CD4-positive, alpha-beta T cell treated with Interleukin-4 for 1 hour (primary cell): ENCODE measurements at places on chromosomes 2 and 18.

GRCh38 chr2:195612611-195613495 is 44.2 kb upstream of the SLC39A10 start:
- no peak for DNase-seq

- no peak for DNase-seq
Observed at GRCh38 chr18:44654573-44654972, 26.1 kb upstream of the SETBP1 start.

GRCh38 chr2:15385184-15385583 is 175.9 kb downstream of the NBAS start:
- no peak for DNase-seq

DNA sequence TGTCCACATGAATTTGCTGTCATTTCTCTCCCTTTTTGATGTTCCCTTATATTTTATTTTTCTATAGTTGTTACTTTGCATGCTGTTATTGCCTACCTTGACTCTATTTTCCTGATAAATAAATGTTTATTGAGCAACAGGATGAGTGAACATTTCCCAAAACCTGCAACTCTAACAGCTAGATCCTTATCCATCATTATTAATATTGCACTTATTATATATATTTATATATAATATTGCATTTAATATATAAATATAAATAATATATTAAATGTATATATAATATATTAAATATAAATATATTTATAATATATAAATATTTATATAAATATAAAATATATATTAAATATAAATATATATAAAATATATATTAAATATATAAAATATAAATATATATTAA is 436.1 kb upstream of the MMADHC start:
- DNase-seq, result no peak

GRCh38 chr18:69978732-69979715 is 31.4 kb upstream of the CD226 start:
- DNase-seq, result no peak

DNA sequence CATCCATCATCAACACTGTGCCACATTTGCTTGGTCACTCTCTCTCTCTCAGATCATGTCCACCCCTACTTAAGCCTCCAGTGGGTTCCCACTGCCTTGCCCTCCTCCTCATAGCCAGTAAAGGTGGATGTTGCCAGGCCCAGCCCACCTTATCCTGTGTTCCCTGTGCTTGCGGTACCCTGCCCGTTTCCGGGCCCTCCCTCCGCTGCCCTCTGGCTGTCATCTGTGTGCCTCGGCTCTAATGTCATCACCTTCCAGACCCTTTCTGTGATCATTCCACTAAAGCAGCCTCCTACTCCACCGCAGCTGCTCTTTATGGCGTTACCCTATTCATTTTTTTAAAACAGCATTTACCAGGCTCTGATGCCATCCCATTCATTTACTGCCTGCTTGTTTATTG is 305.7 kb upstream of the SKOR2 start:
- DNase-seq, result no peak

- DNase-seq, result no peak
Observed at GRCh38 chr2:217903859-217904613, 98.8 kb downstream of the TNS1 start.

GRCh38 chr18:26657631-26658581 is 109.6 kb upstream of the KCTD1 start:
- no peak for DNase-seq

- no peak for DNase-seq
Observed at GRCh38 chr2:209868271-209868994, 96.8 kb downstream of the UNC80 start.

DNA sequence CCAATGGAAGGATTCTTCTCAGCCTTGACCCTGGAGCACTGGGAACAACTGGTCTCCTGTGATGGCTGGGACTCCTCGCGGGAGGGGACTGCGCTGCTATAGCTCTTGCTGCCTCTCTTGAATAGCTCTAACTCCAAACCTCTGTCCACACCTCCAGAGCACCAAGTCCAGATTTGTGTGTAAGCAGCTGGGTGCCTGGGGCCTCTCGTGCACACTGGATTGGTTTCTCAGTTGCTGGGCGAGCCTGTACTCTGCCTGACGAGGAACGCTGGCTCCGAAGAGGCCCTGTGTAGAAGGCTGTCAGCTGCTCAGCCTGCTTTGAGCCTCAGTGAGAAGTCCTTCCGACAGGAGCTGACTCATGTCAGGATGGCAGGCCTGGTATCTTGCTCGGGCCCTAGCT is 28.8 kb downstream of the LIPG start:
- DNase-seq, result no peak

DNA sequence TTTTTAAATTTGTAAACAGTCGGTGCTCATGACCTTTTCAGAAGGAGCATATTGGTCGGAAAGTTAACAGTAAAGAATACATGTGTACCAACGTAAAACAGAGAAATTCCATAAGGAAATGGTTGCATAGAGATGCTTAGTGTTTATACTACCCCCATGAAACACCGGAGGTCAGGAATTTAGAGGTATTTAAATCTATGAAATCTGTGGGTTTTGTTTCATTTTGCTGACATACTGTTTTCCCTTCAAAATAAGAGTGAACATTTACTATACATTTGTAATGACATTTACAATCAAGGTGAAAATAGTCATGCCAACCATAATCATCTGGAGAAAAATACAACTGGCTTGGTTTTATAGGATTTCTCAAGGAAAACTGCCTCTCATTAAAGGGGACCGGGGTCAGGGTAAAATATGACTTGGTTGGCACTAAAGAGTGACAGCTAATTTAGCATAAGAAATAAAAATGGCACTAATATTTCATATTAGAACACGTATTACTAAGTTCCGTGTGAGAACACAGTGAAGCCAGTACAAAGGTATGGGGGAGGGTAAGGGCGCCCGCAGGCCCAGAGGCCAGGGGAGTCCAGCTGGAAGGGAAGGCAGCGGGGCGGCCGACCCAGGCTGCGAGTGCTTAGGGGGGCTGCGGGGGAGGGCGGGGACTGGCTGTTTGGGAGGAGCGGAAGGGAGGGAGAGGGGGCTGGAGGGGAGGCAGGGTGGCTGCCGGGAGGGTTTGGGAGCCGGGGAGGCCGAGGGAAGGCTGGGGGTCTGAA is 1.1 kb upstream of the RNU4ATAC start:
- DNase-seq, result no peak

- no peak for DNase-seq
Observed at GRCh38 chr2:152344579-152345195, 9.7 kb downstream of the FMNL2 start.

- no peak for DNase-seq
Observed at GRCh38 chr2:49318531-49318930, 164.2 kb upstream of the FSHR start.

DNA sequence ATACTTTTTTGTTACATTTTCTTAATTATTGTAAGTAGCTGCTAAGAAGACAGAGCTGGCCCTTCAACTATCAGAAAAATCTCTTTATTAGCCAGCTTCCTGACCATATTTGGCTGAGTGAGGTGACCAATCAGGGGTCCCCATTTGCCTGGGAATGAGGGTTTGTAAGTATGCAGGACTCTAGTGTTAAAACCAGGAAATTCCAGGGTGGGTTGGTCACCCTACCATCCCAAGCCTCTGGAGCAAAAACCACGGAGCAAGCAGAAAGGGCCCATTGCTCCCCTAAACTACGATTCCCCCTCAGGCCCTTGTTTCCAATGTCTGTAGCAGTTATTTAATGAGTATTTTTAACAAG is 165.6 kb upstream of the NCKAP5 start:
- no peak for DNase-seq

DNA sequence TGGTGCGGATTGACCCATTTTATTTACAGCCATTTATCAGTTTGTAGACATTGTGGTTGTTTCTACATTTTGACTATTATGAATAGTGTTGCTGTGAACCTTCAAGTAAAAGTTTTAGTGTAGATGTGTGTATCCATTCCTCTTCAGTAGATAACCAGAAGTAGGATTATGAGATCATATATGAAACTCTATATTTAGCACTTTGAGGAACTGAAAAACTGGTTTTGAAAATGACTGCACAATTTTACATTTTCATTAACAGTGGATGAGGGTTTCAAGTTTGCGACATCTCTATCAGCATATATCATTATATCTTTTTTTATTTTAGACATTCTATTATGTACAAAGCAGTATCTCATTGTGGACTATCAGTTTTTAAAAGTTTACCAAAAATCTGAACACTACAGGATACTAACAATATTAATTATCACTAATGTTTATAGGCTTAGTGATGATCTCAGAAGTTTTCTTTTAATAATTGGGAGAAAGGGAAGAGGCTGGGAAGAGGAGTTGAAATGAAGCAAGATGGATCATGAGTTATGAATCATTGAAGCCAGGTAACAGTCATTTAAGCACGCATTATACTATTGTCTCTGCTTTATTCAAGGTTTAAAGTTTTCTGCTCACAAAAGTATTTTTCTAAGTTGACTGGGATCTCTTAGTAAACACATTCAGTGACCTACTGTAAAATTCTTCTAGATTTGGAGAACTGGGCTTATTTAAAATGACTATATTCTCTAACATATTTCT is 329.0 kb upstream of the LRATD1 start:
- DNase-seq, result no peak

DNA sequence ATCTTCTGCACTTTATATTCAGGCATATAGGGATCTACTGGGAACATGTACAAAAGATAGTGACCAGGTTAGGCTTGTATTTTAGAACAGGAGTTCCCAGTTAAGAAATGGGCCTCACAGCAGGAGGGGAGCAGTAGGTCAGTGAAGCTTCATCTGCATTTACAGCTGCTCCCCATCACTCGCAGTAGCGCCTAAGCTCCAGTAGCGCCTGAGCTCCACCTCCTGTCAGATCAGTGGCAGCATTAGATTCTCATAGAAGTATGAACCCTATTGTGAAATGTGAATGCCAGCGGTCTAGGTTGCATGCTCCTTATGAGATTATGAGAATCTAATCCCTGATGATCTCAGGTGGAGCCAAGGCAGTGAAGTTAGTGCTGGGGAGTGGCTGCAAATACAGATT is 224.4 kb upstream of the CYRIA start:
- no peak for DNase-seq

GRCh38 chr2:62526531-62527381 is 20.8 kb upstream of the TMEM17 start:
- DNase-seq, result no peak

- no peak for DNase-seq
Observed at GRCh38 chr2:8518979-8519668, 162.7 kb upstream of the ID2 start.

DNA sequence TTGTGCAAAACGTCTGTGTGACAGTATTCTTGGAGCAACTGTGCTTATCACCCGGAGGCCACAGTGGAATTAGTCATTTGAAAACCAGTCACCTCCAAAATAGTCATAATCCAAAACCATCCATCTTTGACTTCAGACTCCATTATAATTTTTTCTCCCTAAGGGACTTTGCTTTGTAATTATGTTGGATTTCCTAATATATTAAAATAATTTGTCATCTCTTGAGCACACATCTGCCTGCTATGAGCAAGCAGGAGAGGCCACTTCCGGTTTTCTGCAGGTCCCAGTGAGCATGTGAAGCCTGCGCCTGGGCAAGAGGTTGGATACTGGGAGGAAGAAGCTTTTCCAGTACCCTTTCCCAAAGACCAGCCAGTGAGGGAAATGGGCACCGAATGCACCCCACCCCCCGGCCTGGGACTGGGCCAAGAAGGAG is 57.7 kb downstream of the ODC1 start:
- no peak for DNase-seq

DNA sequence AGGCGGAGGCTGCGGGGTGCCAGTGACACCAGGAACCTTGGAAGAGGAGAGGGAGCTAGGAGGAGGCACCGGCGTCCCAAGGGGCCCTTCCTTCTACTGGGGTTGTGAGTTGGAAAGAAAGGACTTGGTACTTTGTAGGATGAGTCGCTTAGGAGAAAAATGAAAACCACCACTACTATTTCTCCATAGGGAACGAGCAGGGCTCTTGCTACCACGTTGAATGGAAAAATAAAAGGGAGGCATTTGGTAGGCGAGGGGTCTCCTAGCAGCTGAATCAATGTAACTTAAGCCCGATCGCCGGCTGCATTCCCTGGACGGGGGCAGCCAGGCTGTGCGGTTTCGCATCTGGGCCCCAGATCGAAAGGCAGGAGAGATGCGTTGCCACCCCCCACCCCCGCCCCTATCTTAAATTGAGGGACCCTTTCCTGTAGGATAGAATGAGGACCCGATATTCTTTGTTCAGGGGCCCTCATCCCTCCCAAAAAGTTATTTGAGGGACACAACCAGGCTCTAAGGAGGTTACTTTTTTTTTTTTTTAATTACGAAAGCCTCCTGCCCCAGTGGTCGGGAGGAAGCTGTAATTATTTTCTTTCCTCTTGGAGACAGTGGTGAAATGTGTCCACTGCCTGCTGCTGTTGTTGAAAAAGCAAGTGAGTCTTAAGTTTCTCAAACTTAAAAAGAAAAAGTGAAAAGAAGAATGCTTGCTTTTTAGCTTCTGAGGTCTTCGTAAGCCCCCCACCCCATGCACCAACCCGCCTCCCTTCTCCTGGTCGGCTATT is 1.3 kb downstream of the IGFBP2 start:
- DNase-seq, result no peak

DNA sequence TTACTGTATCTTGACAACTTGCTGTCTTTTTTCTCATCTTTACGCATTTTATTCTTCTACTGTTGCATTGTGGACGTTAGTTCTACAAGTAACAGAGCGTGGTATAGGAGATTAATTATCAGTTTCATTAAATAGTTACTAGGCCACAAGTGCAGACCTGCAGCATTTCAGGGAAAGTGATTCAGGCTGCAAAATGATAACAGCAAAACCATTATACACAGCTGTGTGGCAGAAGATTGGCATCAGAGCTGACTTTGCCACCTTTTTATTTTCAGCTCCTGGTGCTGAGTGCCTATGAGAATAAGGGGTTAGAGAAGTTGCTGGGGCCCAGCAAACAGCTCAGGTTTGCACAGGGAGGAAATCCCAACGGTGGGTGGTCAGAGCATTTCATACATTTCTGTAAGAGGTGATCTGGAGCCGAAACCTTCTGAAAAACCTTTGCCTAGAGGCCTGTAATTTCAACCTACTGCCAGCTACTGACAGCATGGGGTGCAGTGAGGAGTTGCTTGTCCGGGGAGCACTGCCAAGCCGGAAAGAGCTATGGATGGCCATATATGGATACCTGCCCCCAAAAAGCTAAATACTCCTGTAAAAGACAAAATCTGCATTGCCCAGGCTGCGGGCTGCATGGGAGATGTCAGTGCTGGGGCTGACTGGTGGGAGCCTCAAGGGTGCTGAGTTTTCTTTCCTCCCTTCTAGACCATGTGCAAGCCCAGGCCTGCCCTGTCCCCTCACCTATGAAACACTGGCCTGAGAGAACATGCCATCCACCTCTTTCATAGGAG is 2.7 kb upstream of the CCBE1 start:
- DNase-seq, result no peak

- no peak for DNase-seq
Observed at GRCh38 chr2:195810340-195811098, 153.5 kb downstream of the SLC39A10 start.

- DNase-seq, result no peak
Observed at GRCh38 chr2:218223046-218223445, 6.1 kb downstream of the ARPC2 start.

- no peak for DNase-seq
Observed at GRCh38 chr2:12948231-12948960, 231.7 kb downstream of the TRIB2 start.

GRCh38 chr18:35617865-35618264 is 36.3 kb downstream of the GALNT1 start:
- DNase-seq, result no peak

- DNase-seq, result no peak
Observed at GRCh38 chr18:25457601-25458000, 105.6 kb upstream of the ZNF521 start.
